Activated gamma-delta T cell (primary cell): ENCODE measurements at places on chromosomes 2 and 18.

DNA sequence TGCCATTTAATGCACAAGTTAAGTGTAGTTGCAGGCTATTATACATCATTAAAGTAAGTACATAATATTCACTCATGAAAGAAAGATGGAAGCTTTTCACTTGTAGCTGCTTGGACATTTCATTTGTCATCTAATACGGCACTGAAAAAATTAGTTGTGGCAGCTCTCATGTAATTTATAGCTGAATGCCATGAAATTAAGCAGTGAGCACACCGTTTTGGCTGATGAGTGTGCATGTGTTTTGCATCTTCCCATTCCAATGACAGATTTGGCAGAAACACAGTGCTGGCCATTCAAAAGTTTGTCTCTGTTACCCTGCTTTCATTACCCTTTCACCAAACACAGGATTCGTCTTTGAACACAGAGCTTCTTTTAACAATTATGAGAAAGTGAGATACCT lies 174.0 kb downstream of the PTGR3 start:
- no peak for DNase-seq

GRCh38 chr18:10476338-10476791 lies 21.9 kb downstream of the APCDD1 start:
- no peak for DNase-seq

DNA sequence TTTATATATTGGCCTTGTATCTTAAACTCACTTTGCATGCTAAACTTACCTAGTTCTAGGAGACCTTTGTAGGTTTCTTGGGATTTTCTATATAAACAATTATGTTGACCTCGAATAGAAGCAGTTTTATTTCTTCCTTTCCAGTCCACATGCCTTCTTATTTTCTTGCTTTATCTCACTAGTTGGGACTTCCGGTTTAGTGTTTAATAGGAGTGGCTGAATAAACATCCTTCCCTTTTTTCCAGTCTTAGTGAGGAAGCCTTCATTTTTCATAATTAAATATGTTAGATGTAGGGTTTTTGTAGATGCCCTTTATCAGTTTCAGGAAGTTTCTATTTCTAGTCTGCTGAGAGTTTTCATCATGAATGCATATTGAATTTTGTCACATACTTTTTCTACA lies 347.3 kb upstream of the HNRNPA3 start:
- DNase-seq, result no peak

- DNase-seq, result no peak
Measured at GRCh38 chr2:122083256-122084048, 328.0 kb downstream of the TSN start.

- DNase-seq, result no peak
Measured at GRCh38 chr2:120779781-120780283, 44.2 kb downstream of the GLI2 start.

GRCh38 chr2:21314322-21314835 lies 190.6 kb downstream of the TDRD15 start:
- DNase-seq, result no peak

- DNase-seq, result no peak
Measured at GRCh38 chr2:17538022-17538843, 2.3 kb upstream of the VSNL1 start.

DNA sequence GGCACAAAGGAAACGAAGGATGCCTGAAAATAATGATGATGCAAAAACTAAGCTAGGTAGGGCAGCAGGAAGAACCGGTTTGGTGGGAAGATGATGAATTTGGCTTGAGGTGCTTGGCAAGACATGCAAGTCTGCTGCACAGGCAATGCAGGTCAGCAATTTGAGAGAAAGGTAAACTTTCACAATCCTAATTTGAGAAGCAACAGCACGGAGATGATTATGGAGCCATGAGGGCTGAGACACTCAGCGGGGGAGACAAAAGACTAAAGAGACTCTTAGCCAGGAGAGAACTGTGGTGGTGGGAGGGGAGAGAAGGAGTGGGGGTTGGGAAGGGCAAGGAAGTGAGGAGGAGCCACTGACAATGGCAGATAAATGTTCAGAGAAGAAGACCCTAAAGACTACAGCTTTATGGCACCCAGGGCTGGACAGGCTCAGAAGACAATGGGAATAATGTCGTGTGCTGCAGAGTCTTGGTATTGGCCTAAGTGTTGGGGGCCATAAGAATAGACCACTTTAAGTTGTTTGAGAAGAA lies 19.4 kb upstream of the RNF149 start:
- no peak for DNase-seq

GRCh38 chr2:20916604-20917286 lies 93.8 kb upstream of the LDAH start:
- DNase-seq, result no peak

GRCh38 chr2:120036145-120036544 lies 23.3 kb downstream of the EPB41L5 start:
- DNase-seq, result no peak

GRCh38 chr2:110714452-110715224 lies 17.7 kb upstream of the ACOXL start:
- no peak for DNase-seq

DNA sequence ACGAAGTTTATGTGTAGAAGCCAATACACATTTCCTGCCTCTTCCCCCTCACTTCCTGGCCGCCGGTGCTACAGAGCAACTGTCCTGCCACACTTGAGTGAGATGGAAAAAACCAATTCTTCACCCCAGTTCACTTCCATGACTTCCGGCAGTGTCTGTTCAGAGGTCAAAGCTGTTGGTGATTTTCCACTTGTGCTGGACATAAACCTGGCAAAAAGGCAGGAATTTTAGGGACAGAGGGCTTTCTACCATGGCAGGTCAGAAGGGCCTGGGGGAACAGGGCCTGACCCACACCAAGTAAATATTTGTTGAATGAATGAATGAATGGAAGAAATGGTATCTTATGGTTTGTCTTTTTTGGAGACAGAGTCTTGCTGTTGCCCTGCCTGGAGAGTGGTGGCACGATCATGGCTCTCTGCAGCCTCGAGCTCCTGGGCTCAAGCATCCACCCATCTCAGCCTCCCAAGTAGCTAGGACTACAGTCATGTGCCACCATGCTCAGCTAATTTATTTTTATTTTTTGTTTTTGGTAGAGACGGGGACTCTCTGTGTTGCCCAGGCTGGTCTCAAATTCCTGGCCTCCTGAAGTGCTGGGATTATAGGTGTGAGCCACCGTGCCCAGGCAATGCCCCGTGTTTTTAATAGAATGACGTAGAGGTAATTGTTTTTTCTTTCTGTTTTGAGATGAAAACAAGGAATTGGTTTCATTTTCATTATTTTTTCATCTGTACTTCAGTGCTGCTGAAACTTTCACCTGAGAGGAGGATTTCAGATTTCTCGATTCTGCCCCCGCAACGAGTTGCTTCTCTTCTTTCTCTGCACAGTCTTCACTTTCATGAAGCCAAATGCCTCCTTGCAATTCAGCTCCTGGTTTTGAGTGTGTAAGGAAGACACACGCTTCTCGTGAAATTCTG lies 48.0 kb upstream of the LPIN2 start:
- no peak for DNase-seq

- DNase-seq, result no peak
Measured at GRCh38 chr2:65443509-65444186, 11.2 kb upstream of the SPRED2 start.
